ENCODE measurements at places on chromosomes 1 and 21.

DNA sequence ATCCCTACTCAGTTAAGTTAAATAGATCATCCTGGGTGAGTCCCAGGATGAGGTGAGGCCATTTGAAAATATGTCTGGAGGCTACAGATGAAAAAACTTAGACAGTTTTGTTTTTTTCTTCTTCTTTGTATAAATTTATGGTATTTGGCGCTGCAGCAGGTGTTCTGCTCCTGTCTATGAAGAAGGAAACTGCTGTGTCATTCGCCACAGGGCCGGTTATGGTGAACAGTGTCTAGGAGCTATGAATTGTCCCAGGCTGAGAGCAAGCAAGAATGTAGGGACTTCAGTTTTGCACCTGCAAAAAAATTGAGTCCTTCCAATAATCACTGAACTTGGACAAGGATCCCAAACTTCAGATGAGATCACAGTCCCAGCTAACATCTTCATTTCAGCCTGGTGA is 674.3 kb upstream of the RGS18 start:
- no peak for DNase-seq

- DNase-seq = no peak
Measured at GRCh38 chr1:45925728-45926287, 122.4 kb downstream of the MAST2 start.

GRCh38 chr1:33029921-33030320 is 6.8 kb downstream of the AK2 start:
- DNase-seq = no peak

DNA sequence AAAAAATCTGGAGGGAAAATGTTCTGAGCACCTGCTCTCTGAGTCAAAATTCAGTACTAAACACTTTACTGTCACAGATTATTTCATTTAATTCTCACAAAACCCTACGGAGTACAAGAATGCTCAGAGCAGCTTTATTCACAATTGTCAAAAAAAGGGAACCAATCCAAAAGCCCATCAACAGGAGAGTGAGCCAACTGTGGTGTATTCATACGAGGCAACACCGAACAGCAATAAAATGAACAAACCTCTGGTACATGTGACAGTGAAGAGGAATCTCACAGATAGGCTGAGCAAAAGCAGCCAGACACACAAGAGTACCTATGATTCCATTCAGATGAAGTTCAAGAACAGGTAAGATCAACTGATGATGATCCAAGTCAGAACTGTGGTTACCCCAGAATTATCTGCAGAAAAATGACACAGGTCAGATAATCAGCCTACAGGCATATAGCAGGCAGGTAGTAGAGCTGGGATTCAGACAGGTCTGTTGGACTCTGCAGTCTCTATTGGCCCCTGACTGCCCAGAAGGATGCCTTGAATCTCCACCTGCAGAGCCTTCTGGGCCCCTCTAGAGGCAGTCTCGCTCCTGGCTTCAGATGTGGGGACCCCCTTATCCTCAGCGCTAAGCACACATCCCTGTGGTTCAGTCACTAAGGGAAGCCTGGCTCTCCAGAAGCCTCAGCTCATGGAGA is 19.2 kb downstream of the SLC9A1 start:
- DNase-seq = no peak

DNA sequence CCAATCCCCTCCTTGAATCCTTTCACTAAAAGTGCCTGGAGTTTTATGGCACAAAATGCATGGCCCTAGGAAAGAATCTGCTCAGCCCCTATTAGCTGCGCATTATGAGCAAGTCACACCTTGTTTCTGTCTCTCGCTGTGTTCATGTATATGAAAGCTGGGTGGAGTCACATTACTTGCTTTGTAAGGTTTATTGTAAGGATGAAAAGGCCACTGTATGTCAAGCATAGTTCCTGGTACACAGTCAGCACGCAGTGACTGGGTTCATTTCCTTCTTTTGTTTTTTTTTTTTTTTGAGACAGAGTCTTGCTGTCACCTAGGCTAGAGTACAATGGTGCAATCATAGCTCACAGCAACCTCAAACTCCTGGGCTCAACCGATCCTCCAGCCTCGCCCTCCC is 6.7 kb upstream of the SLC9A1 start:
- no peak for DNase-seq

DNA sequence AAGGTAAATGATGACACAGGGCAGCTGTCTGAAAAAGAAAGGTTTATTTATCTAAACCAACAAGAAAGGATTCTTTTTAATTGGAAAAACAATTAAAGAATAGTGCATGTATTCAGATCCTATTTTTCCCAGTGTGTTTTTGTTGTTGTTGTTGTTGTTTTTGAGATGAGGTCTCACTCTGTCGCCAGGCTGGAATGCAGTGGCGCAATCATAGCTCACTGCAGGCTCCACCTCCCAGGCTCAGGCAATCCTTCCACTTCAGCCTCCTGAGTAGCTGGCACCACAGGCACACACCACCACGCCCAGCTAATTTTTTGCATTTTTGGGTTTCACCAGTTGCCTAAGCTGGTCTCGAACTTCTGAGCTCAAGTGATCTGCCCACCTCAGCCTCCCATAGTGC is 22.1 kb downstream of the NEK2 start:
- DNase-seq = no peak

DNA sequence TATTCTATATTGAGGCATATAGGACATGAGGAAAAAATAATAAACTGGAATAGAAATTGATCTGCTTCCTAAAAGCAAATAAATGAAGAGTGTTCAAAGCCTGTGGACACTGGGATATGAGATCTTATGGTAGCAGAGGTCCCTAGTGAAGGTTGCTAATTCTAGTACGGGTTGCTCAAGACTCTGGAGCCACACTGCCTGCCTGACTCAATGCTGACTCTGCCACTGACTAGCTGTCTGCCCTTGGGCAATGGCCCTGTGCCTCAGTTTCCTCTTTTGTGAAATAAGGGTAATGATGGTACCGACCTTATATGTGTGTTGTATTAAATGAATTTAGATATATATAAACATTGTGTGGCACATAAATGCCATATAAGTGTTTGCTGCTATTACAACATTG is 59.0 kb upstream of the C1orf53 start:
- DNase-seq = no peak

DNA sequence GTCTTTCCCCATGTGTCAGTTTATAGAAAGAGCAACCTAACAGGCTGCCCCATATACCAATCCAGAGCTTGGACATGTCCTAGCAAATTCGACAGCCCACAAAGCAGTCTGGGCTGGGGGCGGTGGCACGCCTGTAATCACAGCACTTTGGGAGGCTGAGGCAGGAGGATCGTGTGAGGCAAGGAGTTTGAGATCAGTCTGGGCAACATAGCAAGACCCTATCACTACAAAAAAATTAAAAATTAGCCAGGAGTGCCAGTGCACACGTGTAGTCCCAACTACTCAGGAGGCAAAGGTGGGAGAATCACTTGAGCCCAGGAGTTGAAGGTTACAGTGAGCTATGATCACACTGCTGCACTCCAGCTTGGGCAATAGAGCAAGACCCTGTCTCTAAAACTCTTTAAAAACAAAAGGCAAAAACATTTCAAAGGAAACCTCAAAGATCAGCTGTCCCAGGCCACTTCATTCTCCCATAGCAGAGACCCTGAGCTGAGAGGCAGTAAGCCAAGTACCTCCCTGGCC is 54.4 kb downstream of the SETD4 start:
- no peak for DNase-seq

DNA sequence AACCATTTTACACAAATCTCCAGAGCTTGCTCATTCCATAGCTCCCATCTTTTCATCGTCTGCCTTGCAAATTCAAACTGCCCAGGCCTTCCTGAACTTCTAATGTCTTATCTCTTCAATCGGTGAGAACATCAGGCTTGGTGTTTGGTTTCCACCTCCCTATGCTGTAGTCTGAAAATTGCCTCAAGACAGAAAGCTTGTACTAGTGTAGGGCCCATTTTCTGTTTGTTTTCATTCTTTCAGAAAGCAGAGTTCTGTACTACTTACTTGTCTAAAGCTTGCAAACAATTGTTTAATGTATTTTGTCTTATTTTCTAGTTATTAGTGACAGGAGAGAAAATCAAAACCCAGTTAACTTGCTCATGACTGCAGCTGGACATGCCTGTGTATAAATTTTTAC is 16.8 kb downstream of the HOOK1 start:
- DNase-seq = no peak

- DNase-seq = no peak
Measured at GRCh38 chr1:182764029-182764727, 25.4 kb upstream of the NPL start.

DNA sequence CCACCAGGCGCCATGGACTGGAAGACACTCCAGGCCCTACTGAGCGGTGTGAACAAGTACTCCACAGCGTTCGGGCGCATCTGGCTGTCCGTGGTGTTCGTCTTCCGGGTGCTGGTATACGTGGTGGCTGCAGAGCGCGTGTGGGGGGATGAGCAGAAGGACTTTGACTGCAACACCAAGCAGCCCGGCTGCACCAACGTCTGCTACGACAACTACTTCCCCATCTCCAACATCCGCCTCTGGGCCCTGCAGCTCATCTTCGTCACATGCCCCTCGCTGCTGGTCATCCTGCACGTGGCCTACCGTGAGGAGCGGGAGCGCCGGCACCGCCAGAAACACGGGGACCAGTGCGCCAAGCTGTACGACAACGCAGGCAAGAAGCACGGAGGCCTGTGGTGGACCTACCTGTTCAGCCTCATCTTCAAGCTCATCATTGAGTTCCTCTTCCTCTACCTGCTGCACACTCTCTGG is 3.8 kb downstream of the GJB3 start:
- no peak for DNase-seq

GRCh38 chr1:63888984-63889383 is 115.2 kb downstream of the ROR1 start:
- DNase-seq = no peak

GRCh38 chr1:174221681-174222080 is 62.4 kb downstream of the RABGAP1L start:
- no peak for DNase-seq

- DNase-seq = no peak
Measured at GRCh38 chr1:37732111-37732780, 32.7 kb downstream of the EPHA10 start.

- no peak for DNase-seq
Measured at GRCh38 chr1:54995835-54996234, 2.9 kb upstream of the BSND start.

DNA sequence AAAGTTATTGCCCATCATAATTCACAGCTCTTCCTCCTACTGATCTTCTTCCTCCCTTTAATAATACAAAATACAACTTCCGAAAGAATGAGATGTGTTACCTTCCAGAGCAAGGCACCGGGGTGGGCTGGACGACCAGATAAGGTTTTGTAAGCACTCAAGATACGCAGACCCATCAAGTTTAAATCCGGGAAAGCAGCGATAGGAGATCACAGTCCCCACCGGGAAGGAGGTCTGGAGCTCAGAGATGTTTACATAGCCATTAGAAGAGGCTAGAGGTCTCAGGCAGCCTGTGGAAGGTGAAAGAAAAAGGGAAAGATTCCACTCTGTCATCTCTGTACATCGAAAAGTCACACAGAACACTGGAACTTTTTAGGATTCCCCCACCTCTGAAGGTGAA is 99.4 kb downstream of the SUSD4 start:
- no peak for DNase-seq

GRCh38 chr1:162695687-162696086 is 63.4 kb downstream of the DDR2 start:
- no peak for DNase-seq

- DNase-seq = peak; percentile 76
Measured at GRCh38 chr1:26378088-26378878, 5.7 kb upstream of the ZNF683 start.

GRCh38 chr21:37532868-37533780 is 166.6 kb downstream of the DYRK1A start:
- peak; percentile 26 for DNase-seq

- no peak for DNase-seq
Measured at GRCh38 chr1:232528472-232529089, 101.4 kb downstream of the SIPA1L2 start.

- DNase-seq = no peak
Measured at GRCh38 chr21:42681296-42682206, 28.1 kb downstream of the PDE9A start.

DNA sequence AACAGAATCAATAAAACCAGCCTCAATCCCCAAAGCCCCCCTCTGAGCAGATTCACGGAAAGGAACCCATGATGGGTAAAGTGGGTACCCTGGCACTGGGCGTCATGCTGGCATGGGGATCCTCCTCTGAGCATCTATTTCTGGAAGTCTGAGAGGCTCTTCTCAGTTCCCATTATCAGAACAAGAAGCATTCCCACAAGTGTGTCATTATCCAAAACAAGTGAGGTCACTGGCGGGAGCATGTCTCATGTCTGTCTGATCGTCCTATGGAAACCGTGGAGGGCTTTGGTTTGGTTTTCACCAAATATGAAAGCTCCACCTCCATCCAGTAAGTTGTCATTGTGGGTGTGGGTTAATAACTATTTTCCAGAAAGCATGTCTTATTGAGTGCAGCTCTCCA is 70.7 kb downstream of the PGM1 start:
- no peak for DNase-seq

DNA sequence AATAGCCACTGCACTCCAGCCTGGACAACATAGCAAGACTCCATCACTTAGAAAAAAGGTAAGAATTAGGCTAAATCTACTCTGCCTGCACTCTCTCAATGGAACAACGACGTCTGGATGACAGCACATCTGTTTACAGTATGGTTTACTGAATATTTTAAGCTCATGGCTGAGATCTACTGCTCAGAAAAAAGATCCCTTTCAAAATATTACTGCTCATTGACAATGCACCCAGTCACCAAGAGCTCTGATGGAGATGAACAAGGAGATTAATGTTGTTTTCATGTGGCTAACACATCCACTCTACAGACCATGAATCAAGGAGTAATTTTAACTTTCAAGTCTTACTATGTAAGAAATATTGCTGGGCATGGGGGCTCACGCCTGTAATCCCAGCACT is 58.0 kb downstream of the SLC27A3 start:
- no peak for DNase-seq

DNA sequence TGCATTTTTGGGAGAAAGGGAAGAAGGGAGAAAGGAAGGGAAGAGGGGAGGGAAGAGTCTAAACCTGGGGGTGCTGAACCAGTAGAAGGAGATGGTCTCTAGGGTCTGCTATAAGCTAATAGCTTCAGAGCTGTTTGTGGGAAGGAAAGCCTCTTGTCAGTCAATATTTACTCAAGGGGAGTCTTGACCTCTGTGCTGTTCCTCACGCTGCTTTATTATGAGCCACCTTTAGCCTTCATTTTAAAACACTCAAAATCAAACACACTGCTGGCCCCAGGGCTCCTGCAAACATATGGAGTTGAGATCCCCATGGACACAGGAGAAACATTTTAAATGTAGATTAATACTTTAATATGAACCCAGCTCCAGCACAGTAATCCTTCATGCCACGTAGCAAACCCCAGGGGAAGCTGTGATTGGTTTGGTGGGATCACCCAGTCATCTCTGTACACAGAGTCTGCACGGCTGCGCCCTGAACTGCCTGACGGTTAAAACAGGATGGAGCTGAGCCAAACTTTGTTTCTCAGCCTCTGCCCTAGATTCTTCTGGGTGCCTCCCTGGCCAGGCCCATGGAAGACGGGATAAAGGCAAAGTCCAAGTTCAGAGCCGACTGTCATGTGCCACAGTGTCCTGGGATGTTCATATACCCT is 40.2 kb upstream of the VWA5B1 start:
- no peak for DNase-seq

DNA sequence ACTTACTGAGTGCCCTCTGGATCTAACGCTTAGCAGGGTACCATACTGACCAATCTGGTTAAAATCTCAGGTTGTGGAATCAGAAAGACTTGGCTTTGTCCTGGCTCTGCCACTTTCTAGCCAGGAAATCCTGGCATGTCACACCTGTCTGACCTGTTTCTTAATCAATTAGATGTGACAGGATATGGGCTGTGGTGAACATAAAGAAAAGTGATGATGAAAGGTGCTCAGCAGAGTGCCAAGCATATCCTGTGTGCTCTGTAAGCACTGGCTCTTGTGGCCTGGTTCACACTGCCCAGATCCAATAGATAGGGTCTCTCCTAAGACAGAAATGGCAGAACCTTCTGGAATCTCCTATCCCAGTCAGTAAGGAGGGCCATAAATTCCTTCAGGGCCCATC is 53.9 kb downstream of the PHC2 start:
- DNase-seq = no peak

Measured in stimulated activated CD8-positive, alpha-beta memory T cell treated with anti-CD3 and anti-CD28 coated beads, Interleukin-4, amount 100 ng/mL, for 24 hours (primary cell).